ENCODE measurements at places on chromosomes 5 and 9.

DNA sequence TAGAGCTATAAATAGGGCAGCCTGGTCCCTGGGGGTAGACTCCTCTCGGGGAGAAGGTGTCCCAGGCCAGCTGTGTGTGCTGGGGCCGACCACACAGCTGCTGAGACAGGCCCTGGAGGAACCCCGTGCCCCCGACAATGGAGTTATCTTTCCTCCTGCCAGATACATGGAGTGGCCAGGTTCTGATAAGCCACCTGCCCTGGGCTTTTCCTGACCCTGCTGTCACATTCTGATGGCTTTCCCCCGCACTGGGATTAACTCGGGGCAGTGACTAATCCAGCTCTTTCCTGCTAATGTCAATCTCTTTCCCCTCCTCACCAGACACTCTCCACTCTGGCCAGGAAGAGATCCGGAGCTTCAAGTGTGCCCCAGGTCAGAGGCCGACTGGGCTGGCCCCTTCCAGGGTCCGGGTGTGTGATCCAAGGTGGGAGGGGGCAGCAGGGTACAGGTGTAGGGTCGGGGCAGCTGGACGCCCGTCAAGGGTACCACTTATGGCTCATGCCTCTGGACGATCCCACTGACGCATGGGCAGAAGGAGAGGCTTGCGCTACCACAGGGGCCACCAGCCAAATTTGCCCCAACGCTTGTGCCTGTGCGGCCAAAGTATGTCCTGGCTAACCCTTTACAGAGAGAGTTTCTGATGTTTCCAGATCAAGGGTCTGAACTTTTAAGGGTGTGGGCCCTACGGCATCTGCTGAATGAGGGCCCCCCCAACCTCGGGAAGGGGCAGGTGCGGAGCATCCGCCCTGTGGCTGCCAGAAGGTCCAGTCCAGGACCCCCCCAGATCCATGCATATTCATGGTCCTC is 20.6 kb upstream of the COL5A1 start:
- no peak for DNase-seq

DNA sequence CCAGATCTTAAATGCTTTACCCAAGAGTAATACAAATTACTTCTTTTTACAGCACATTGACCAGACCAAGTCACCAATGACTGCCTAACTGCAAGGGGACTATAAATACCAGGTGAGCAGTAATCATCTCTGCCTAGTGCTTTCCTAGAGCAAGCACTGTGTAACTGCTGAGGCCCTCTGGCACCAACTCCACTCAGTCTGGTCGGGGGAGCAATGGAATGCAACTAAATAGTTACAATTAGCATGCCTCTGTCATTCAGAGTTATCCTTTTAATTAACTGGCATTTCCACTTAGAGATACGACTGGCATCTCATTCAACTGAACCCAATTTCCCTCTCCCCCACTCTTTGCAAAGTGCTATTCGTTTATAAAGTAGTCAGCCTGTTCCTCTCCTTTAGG is 1309.1 kb upstream of the DMAC1 start:
- DNase-seq = no peak

GRCh38 chr9:97388721-97389238 is 23.1 kb upstream of the TDRD7 start:
- DNase-seq = no peak

DNA sequence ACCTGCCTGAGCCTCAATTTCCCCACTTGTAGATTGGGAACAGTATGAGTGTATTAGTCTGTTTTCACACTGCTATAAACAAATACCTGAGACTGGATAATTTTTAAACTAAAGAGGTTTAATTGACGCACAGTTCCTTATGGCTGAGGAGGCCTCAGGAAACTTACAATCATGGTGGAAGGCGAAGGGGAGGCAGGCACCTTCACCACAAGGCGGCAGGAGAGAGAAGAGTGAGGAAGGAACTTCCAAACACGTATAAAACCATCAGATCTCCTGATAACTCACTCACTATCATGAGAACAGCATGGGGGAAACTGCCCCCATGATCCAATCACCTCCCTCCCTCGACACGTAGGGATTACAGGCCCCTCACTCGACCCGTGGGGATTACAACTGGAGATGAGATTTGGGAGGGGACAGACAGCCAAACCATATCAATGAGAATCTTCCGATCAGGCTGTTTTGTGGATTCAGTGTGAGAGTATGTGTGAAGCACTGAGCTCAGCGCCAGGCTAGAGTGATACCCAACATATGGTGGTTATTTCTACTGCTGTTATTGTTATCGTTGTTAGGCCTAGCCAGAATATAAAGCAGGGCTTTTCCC is 14.6 kb upstream of the LMX1B start:
- DNase-seq = no peak

DNA sequence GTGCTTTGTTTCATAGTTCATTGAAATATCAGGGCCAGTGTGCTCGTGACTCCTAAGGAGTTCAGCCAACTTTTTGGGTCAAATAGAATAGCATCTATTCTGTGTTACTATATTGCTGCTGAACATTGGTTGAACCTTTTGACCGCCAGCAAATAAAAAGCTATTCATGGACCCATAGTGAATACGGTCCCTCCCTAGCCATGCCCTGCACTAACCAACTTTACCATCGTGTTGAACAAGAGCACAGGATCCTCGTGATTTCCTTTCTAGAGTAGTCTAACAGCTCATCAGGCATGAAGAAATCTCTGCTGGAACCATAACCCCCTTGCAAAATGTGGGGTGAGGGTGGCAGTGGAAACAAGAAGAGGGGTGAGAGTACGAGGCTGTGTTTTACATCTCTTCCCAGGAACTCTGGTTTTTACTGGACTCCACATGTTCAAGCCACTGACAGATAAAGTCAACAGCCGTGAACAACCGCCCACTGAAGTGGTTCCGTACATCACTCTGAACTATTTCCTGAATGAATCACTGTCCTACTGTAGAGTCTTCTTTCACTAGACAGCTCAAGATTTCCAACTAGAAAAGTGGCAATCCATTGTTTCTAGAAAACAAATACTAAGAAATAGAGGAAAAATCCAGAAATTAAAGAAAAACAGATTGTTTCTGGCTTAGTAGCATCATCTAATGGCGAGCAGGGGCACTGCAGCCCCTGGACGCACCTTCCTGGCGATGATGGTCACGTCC is 70.1 kb upstream of the SPATA31E1 start:
- peak; percentile 5 for DNase-seq

- DNase-seq = no peak
Observed at GRCh38 chr9:95005278-95006143, 279.0 kb downstream of the AOPEP start.

GRCh38 chr9:72749276-72749675 is 203.6 kb downstream of the ALDH1A1 start:
- no peak for DNase-seq

GRCh38 chr5:78537411-78537810 is 111.2 kb downstream of the LHFPL2 start:
- no peak for DNase-seq

- DNase-seq = no peak
Observed at GRCh38 chr5:172786736-172787462, 15.9 kb upstream of the DUSP1 start.

GRCh38 chr5:151155775-151156506 is 1.6 kb downstream of the ANXA6 start:
- no peak for DNase-seq

- no peak for DNase-seq
Observed at GRCh38 chr5:153404747-153405146, 85.7 kb upstream of the GRIA1 start.

DNA sequence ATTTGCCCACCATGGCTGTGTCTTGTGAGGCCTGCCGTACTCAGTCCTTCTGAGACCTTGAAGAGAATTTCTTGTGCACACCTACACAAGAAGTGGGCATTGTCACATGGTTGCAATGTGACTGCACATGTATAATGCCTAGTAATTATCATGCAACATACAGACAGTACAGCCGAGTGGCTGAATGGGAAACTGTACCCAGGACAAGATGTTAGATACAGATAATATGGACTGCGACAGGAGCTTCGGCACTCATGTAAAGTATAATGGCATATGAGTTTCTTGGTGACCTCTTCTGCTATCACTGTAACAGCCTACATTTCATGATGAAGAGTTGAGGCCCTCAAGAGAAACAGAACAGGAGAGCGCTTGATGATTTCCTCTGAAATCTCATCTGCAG is 4.8 kb upstream of the PRKACG start:
- DNase-seq = no peak

All from CD4-positive, alpha-beta memory T cell (primary cell).